ENCODE measurements at places on chromosomes 7 and 10.

GRCh38 chr7:111363099-111363498, 199.2 kb downstream of the IMMP2L start:
- DNase-seq: no peak

GRCh38 chr10:86523348-86523747, 1.8 kb upstream of the WAPL start:
- DNase-seq: no peak

DNA sequence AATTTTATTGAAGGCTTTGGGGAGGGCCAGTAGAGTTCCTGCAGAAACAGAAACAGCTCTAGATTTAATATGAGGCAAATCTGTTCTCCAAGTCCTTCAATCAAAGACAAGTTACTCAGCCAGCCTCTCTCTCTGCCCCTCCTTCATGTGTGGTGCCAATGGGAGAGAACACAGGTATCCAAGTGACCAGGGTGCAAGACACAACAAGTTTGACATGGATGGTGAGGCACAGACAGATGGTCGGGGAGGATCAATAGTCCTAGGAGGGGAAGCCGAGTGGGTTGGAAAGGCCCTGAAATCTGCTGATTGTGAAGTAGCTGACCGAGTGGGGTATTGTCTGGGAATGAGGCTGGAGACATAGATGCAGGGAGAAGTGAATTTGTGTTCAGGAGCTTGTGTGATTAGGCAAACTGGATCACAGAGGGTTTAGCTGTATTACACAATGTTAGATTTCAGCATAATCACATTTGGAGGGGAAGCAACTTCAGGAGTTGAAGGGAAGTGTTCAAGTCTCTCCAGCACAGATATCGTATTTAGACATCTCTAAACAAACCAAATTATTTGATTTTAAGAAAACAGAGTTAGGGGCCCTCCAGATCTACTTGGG, 1.5 kb downstream of the GIMAP1 start:
- DNase-seq: no peak

DNA sequence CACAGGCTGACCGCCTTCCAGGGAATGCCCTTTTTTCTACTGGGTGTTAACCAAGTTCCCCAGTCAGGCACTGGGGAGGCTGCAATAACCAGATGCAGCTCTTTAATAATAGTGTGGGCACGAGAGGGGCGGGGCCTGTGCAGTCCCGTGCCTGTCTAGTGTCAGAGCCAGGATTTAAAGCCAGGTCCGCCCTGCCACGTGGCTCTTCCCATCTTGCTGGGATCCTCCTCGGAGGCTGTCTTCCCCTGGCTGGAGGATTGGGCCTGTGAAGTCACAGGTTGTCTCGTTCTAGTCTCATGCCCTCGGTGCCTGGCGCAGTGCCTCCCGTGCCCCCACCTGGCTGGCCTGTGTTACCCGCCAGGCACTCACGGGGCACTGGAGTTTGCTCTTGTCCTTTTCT, 25.2 kb downstream of the TMEM120A start:
- no peak for DNase-seq

GRCh38 chr7:28093623-28094232, 86.9 kb downstream of the JAZF1 start:
- no peak for DNase-seq

GRCh38 chr10:12631216-12631615, 281.9 kb downstream of the CAMK1D start:
- DNase-seq: no peak

DNA sequence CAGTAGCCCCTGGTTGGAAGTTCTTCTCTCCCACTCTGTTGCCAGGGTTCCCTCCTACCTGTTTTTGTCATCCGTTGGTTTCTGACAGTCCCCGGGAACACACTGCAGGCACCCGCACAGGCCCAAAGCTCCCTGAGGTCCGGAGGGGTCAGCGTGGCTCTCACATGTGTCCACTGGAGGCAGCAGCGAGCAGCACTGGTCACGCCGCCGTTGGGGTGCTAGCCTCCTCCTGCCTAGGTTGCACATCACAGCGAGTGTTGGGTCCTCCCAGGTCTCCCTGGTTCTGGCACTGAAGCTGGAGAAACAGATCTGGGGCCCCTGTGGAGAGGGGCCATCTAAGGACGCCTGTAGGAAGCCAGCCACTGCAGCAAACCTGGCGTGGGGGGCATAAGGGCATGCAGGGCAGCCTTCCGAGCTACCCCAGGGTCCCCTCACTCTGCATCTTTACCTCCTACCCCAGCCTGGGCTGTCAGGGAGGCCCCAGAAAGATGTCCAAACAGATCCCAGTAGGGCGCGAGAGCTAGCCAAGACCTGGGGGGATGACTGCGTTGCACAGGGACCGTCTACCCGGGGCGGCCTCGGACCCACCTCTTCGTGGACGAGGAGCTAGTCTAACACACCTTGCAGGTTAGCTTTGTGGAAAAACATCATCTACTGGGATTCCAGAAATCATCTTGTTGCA, 28.9 kb downstream of the LRRC27 start:
- DNase-seq: no peak

- no peak for DNase-seq
These were observed 235.0 kb downstream of the PAXIP1 start for GRCh38 chr7:154767821-154768415.

DNA sequence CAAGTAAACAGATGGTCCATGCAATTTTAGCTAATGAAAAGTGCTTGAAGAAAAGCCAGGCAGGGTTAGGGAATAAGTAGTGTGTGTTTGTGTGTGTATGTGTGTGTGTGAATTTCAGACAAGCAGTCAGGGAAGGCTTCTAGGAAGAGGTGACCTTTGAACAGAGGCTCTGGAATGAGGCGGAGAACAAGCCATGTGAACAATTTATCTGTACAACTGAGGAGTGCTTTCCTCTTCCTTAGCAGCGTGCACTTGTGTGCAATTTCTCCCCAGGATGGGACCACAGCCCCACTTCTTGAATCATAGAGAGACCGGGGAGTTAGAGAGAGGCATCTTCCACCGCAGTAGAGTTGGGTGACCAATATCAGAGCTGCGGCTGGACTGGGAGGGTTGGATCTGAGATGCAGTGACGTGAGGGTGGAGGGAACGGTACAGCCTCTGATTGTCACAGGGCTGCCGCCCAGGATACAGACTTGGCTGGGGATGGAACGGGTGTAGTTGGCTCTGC, 69.2 kb upstream of the FAM171A1 start:
- no peak for DNase-seq

- no peak for DNase-seq
These were observed 44.3 kb upstream of the ECHDC3 start for GRCh38 chr10:11697718-11698527.

- DNase-seq: no peak
These were observed 26.5 kb downstream of the LEP start for GRCh38 chr7:128267595-128267924.

GRCh38 chr7:99142727-99143520, 984 bp downstream of the SMURF1 start:
- peak; percentile 92 for DNase-seq

DNA sequence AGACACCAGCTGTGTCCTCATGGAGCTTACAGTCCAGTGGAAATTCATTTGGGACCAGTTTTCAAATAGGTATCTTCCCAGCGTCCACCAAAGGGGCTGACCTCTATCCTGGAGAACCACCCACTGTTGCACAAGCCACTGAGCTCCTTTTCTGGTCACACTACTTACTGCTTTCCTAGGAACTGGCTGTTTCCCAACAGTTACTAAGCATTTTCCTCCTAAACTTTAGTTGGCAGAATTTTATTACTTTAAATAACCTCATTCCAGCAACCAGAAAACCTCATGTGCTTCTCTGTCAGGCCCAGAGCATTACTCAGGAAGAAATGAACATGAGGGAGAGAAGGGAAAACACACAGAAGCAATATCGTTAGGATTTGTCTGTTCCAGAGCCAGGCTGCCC, 183.1 kb downstream of the GPAM start:
- DNase-seq: no peak

- DNase-seq: no peak
These were observed 33.2 kb downstream of the DRGX start for GRCh38 chr10:49362596-49363260.

DNA sequence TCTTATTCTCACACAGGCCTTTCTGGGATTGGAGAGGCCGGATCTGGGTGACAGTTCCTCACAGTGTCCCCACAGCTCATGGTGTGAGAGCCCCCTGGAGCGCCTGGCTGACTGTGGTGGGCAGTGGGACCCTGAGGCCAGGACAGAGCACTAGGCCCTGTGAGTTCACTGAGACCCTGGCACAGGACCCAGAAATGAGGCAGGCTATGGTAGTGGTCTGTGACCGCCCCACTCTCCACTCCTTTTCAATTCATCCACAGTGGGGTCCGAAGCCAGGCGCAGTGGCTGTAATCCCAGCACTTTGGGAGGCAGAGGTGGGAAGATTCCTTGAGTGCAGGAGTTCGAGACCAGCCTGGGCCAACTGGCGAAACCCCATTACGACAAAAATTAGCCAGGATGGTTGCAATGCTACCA, 95.9 kb upstream of the TNRC18 start:
- DNase-seq: no peak

GRCh38 chr10:87685832-87686574, 26.3 kb downstream of the PAPSS2 start:
- no peak for DNase-seq

DNA sequence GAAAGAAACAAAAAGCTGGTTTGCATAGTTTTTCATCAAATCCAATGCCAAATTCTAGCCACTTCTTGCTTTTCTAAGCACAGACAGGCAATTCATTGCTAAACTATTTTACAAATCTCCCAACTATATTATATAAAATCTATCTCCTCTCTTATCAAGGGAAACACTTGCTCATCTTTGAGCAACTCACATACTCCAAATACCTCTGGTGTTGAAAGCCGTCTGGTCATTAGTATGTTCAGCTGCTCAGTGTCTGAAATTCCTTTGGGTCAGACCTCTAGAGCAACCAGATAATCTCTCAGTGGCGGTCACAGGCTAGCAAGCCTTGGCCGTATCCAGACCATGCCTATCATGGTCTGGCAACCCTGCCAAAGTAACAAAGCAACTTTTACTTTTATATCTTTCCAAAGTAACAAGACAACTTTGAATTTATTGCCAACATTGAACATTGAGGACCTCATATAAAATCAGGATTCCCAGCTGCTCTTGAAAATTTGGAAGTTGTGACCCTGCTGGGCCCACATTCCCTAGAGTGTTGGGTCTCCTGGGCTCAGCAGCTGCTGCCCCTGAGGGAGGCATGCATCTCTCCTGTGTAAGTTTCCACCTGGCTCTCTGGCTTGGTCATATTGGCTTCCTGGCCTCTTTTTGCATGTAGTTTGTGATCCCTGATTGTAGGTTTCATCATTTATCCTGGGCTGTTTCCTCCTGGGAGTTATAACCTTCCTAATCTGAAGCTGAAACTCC, 56.8 kb upstream of the LANCL2 start:
- no peak for DNase-seq

Measured in hypothalamus (tissue), 51 donors.